ENCODE measurements at places on chromosomes 5 and 9.
A peak's percentile ranks its signal among the peaks of the same experiment; 100 is the strongest.

DNA sequence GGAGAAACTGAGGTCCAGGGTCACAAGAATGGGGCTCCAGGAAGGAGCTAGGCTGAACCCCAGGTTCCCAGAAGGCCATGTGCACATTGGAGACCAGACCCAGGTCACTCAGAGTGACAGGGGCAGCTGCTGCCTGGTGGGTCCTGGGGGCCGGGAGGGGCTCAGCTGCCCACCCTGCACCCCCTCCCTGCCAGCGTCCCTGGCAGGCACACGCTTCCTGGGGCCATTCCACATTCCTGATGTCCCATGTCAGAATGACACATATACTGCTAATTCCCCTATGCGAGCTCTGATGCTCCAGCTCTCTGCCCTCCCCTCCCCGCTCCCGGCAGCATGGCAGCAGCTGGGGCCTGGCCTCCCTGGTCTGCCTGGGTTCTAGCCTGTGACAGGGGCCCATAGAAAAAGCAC, 14.0 kb downstream of the FGFR4 start:
- DNase-seq = no peak

DNA sequence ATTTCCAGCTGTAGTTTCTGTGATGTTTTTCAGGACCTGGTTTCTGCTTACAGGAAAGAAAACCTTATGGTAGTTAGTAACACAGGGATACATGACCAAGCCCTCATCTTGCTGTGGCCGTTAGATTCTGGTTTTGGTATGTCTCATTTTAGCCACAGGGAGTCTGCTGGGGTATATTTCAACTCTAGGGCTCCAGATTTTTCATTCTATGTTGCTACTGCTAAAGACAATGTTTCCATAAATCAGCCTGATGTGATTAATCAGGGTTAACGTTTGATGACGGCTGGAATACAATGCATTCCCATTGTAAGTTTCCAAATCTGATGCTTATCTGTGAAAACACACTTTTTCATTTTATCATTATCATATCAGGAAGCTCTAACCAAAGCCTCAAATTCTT, 48.2 kb downstream of the P4HA2 start:
- no peak for DNase-seq

GRCh38 chr9:122383992-122384461, 13.2 kb downstream of the PTGS1 start:
- DNase-seq = peak; percentile 82

DNA sequence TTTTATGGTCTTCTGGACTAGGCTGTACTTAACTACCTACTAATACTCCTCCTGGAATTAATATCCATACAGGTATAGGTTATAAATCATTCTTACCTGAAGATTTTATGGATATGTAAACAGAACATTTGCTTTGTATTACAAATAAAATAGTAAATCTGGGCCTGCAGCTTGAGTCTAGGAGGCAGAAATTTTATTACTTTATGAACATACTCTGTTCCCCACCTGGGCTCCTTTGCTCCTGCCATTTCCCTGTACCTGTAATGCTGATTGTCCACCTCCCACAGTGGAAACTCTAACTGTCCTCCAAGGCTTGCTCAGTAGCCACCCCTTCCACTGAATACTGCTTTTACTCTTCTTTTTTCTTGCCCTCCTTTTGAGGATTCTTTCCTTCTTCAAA, 108.0 kb downstream of the PAM start:
- no peak for DNase-seq

- peak; percentile 4 for DNase-seq
Measured at GRCh38 chr9:132006677-132007370, 72.8 kb downstream of the MED27 start.

DNA sequence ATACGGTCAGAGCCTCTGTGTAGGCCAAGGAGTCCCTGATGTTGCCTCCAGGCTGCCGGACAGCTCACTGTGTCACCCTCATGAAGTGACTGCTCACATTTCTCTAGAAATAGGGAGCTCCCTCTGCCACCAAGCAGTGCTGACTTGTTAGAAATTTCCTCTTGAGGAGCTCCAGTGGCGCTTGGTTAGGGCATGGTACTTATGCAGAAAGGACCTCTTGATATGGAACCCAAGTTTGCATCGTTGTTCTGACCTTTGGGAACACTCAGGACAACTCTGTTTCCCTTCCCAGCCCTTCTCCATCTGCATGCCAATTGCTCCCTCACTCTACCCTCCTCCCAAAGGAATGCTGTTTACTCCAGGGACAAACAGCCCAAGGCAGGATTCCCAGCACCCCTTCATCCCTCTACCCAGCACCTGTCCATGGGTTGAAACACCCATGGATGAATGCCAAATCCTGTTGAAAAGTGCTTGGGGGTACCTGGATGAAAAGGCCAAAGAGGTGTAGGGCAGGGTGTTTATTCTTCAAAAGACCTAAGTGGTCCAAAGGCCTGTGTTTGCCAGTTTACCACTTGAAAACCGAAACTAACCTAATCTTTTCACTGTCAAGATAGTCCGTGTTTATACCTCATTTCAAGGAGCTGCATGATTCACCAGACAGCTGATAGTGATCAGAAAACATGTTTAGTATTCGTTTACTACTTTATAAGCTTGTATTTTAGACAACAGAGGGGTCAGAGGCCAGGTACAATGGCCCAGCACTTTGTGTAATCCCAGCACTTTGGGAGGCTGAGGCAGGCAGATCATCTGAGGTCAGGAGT, 51.1 kb downstream of the KLF4 start:
- no peak for DNase-seq

DNA sequence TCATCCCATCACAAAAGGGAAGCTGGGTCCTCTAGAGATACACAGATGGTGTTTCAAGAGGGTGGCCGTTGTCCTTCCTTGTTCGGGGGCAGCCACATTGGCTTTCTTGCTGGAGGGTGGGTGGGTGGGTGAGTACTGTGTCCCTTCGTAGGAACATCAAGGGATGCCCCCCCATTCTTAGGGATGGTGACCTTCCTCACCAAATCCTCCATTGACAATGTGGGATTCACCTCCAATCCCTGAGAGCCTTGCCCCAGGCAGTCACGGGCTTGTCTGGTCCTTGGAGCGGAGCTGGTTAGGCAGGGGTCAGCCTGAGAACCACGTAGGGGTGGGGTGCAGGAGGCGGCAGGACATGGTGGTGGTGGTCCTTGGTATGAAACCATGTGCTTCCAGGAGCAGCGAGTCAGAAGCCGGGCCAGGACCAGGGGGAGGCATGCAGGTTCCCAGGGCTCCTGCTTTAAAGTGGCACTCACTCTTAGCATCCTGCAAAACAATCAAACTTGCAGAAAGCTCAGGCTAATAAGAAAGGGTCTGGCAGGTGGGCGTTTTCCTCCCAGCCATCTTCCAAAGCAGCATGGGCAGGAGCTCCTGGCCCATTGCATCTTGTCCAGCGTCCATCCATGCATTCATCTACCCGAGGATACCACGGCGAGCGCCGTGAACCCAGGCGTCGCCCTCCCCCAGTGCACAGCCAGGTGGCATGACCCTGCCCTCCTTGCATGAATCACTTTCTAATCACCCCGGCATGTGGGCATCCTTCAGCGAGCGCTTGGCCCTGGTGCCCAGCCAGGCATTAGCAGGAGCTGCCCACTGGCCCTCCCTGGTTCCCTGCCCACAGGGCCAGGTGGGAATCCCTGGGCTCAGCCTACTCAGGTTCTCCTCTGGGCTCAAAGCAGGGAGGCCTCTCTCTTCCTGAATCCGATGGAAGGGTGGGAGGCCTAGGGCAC, 76.4 kb downstream of the NTNG2 start:
- peak; percentile 54 for DNase-seq

DNA sequence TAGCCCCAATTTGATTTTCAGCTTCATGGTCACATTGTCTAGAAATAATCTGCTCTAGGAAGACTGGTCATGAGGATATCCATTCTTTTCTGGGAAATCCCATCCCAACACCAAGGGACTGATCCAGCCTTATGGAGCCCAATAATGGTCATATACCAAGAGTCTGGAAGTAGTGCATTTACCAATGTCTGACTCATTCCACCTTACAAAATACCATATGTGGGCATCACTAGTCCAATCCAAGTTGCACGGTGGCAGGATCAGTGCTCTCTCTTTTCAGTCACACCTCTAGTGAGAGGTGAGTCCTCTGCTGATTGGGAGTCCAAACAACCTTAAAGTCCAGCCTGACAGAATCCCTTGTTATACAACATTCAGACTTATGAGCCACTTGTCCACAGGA, 73.7 kb downstream of the FEM1C start:
- DNase-seq = no peak

- peak; percentile 16 for DNase-seq
Measured at GRCh38 chr5:34639852-34640626, 16.1 kb upstream of the RAI14 start.

DNA sequence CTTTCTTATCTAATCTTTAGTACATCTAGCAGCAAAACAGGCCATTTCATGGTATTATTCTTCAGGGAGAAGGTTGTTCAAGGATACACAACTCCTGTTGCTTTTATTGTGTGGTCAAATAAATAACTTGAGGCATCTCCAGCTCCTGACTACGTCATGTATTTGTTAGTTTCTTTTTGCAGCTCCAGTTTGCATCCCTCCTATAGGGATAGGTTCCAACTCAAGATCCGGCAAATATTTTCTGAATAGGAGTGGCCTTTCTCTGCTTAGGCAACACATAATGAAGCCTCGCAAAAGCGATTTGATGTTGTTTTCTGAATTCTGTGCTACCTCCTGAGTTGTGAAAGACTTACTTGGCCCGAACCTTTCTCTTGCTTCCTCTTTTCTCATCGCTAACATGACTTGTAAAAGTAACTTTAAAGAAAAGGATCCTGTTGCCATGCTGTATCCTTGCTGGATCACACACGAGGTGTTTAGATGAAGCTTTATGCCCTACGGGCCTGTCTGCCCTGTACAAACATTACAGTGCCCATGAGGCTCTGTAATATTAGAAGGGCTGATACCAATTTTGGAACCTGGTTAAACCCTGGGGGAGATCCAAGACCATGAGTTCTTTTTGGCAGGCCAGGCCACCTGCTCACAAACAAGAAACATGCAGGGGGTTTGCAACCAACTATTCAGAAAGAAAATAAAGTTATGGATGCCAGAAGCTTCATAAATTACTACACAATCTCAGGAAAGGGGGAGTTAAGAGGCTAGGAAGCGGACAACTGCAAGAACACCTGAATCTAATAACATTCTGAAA, 149.8 kb upstream of the FGF10 start:
- DNase-seq = no peak

DNA sequence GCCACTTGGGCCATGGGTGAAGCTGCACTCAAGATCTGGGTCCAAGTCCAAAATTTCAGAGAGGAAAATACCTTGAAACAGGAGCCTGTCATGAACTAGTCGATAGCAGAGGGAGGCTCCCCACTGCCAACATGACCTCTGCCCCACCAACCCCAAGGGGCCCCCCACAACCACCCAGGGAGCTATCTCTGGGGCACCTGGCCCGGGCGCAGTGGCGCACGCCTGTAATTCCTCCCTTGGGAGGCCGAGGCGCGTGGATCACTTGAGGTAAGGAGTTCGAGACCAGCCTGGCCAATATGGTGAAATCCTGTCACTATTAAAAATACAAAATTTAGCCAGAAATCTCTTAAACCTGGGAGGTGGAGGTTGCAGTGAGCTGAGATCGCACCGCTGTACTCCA, 20.1 kb upstream of the HMCN2 start:
- DNase-seq = no peak

DNA sequence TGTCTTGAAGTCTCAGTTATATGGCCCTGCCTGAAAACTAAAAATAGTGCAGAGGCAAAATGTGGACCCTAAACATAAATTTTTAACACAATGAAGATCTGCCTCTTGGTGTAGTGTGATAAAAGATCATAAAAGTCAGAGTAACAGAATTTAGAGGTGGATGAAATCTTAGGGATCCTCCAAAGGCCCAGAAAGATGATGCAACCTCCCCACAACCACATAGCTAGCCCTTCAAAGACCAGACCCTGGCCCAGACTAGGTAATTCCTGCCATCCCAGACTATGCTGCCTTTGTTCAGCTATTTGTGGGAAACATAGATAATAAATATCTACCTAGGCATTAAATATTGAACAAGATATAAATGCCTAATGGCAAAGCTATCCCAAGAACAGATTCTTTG, 15.3 kb downstream of the KLF9 start:
- no peak for DNase-seq

DNA sequence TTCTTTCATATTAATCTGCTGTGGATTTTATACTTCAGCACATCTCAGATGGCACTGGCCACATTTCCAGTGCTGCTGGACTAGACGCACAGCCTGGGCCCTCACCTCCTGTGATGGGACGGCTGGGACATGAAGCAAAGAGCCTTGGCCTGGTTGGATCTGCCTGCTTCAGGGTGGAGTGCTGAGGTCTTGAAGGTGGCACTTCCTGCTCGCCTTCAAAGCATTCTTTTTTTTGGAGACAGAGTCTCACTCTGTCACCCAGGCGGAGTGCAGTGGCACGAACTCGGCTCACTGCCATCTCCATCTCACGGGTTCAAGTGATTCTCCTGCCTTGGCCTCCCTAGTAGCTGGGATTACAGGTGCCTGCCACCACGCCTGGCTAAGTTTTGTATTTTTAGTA, 73.1 kb downstream of the RAPGEF1 start:
- DNase-seq = no peak

DNA sequence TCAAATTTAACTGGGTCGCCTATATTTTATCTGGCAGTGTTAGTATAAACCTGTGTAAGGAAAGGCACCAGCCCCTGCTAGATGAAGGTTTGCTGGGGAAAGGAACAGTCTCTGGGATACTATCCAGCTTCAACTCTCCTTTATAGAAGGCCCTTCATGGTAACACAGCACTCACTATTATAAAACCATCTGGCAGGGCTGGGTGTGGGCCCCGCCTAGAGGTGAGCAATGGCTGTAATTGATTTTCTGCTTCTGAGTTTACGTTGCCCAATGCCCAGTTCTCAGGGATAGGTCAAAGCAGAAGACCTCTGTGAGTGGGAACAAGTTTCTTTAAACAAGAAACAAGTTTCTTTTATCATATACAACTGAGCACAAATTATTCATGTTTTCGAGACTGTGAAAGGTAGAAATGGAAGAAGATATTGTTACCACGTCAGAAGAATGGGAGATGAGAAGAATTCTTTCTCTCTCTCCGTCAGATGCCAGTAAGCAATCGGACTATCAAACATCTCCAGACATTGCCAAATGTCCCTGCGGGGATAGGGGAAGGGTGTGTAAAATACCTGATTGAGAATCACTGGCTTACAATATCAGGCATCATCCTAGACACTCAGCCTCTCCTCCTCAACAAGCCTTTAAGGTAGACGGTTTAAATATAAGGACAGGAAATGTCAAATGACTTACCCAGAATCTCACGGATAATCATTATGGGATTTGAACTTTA, 205.9 kb downstream of the PDZD2 start:
- no peak for DNase-seq

DNA sequence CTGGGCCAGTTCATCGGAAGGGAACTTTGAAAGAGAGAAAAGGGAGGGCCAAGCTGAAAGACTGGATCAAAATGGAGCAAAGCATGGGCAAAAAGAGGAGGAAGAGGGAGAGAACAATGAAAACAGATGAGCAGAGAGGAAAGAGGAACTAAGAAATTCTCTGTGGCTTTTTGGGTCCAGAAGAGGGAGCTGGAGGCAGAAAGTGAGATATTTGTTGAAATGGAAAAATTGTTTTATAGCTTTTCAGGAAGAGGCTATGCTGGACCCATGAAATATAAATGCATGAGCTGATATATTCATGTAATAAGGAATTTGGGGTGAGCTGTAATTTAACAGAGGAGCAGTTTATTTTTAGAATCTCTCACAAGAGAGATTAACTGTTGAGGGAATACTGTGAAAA, 457.3 kb downstream of the DMAC1 start:
- no peak for DNase-seq

- DNase-seq = no peak
Measured at GRCh38 chr5:119626086-119626485, 3.3 kb upstream of the FAM170A start.

Measured in ACHN (cell line).